ENCODE measurements at places on chromosomes 4 and X.

DNA sequence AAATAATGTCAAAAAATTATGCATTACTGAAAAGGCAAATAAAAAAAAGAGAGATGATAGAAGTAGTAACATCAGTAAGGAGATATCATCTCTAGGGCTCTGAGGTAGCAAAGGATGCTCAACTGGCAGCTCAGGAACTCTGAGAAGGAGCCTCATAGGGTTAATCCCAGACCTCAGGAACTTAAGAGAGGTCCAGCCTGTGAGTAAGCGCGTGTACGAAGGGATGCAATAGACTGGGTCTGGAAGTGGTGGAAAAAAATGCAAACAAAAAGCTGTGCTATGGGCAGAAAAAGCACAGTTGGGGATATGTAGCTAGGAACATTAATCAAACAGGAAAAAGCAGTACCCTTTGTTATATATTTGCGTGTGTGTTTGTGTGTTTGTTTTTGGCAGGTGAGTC, 282.0 kb downstream of the GALNTL6 start:
- no peak for DNase-seq

- DNase-seq = no peak
These were observed 12.0 kb upstream of the TNIP2 start for GRCh38 chr4:2768124-2768523.

GRCh38 chrX:43423876-43424275, 232.2 kb upstream of the MAOA start:
- no peak for DNase-seq

DNA sequence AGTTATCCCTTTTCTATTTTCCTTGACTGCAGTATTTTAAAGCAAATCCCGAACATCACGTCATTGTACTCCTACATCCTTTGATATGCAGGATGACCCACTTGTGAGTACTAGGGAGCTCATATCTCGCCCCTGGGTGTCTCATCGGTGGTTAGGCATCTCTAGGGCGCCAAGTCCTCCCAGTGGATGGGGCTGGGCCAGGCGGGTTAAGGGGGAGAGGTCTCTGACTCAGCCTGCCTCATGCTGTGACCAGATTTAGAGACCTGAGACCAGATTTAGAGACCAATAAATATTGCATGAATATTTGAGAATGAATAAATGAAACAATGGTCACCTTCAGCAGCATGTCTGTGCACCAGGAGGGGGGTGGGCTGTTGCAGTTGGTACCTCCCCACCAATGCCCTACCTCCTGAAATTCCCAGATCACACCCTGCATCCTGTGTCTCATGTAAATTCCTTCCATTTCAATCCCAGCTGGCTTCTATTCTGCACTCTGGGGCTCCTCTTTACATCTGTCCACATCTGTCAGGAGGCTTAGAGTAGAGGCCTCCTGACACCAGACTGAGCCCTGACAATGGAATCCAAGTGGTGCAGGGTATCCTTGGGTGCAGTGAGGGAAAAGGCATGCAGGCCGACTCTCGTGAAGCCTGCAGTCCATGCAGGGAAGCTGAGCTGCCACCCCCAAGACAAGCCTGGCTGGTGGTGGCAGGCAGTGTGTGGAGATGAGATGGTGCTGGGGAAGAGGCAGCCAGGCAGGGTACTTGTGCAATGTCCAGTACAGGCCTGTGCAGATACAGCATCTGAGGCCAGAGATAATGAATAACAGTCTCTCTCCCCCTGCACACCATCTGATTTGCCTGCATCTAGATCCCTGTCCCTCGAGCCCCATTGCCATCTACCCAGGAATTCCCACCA, 5.2 kb downstream of the APLN start:
- DNase-seq = no peak

DNA sequence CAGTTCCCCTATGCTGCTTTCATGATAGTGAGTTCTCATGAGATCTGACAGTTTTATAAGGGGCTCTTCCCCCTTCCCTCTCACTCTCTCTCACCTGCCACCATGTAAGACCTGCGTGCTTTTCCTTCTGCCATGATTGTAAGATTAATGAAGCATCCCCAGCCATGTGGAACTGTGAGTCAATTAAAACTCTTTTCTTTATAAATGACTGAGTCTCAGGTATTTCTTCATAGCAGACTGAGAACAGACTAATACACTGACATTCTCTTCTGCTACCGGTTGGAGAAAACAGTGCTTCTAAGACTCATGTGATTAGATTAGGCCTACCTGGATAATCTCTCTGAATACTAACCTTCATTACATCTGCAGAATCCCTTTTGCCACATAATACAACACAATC, 45.4 kb upstream of the TRPC5OS start:
- DNase-seq = no peak

DNA sequence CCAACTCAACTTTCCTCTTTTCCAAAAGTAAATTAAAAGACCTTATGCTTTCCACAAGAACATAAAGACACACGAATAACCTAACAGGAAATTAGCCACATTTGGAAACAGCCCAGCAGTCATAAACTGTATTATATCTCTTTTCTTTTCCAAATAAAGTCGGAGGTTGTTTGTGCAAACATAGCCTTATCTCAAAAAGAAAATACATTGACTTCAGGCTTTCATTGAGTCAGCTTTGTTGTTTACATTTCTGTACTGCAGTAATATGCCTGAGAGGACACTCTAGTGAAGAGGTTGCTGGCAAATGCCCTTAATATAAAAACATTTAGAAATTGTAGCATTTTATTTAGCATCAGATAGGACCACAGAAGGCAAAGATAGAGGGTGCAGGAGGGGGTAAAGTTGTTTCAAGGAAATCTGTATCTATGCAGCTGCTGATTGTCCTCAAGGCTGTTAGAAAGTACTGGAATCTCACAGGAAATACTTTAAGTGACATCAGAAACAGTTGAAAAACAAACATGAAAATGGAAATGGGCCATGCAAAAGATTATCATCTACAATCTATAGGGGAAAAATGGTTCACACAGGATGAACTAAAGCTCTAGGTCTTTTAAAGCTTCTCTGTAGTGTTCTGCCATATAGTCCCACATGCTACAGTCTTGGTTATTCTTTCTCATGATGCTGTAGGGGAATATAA, 14.5 kb downstream of the LNX1 start:
- no peak for DNase-seq

- DNase-seq = peak; percentile 55
These were observed 292.5 kb downstream of the CHIC1 start for GRCh38 chrX:73855546-73855945.

GRCh38 chr4:8236920-8237195, 32.7 kb upstream of the HTRA3 start:
- DNase-seq = no peak

GRCh38 chr4:125041372-125041930, 273.3 kb upstream of the FAT4 start:
- DNase-seq = no peak

DNA sequence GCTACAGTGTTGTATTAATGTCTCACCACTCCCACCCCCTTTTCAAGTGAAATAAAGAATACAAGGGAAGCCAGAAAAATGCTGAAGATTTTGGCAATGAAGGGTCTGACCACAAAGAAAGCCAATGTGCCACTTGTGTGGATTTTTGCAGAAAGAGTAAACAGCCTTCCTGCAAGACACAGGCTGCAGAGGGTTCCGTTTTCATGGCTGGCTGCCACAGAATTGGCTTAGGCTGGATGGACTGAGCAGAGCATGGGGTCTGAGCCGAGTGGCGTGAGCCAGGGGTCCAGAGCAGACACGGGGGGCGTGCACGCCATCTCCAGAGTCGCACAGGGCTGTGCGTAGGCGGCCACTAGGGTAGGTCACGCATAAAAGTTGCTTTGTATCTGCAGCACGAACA, 69.2 kb downstream of the MTNR1A start:
- no peak for DNase-seq

- no peak for DNase-seq
These were observed 29.8 kb upstream of the KLF3 start for GRCh38 chr4:38634047-38634759.

DNA sequence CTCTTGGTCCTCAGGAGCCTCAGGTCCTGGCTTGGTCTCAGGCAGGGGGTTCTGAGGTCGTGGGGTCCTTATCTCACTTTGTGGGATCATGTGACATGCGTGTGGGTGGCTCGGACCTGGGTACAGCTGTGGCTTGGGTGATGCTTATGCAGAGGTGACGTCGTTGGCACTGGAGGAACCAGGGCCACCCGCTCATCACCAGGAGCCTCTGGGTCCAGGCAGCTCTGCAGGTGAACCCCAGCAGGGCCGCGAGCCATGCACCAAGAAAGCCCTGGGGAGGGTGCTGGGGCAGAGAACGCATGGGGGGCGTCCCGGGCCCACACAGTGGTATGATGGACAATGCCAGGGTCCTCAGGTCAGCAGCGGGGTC, 8.7 kb downstream of the ATP5ME start:
- DNase-seq = no peak

DNA sequence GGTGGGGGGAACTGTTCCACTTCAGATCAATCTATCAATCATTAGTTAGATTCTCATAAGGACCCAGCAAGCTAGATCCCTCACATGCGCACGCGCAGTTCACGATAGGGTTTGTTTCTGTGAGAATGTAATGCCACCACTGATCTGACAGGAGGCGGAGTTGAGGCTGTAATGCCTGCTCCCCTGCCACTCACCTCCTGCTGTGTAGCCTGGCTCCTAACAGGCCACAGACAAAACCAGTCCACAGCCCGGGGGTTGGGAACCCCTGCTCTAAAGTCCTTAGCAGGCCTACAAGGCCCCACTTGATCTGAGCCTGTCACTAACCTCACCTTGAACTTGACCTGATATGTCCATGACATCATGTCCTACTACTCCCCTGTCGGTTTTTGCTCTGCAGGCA, 30.3 kb downstream of the ARL9 start:
- DNase-seq = no peak

DNA sequence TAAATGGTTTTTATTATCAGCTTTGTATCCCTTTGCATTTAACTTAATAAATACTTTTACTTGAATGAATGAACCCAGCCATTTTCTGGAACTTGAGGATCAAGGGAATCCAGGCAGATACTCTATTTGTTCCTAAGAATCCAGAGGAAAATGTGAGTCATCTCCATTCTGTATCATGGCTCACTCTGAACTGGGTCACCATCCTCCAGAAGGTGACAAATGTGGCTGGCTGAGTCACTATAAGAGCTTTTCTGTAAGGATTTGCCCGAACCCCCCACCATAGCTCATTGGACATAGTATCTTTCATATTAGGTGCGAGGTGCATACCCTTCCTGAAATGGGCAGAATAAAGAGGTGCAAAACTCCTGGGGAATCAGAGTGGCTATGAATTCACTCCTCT, 25.8 kb downstream of the RTL9 start:
- no peak for DNase-seq

DNA sequence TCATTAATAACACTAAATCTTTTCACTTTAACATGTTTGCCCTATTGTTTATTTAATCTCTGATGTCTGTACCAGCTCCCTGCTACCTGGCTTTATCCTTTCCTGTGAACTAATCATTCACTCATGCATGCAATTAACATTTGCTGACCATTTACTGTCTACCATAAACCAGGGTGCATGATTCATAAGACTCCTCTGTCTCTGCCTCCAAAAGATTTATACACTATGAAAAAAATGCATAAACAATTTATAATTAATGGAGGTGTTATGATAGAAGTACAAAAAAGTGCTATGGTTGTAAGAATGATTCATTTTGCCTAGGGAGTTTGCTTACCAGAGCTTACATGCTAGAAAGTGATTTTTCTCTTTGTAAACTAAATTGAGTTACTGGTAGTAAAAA, 24.5 kb upstream of the CPEB2 start:
- no peak for DNase-seq

- DNase-seq = no peak
These were observed 12.5 kb downstream of the IRF2 start for GRCh38 chr4:184461711-184462441.

DNA sequence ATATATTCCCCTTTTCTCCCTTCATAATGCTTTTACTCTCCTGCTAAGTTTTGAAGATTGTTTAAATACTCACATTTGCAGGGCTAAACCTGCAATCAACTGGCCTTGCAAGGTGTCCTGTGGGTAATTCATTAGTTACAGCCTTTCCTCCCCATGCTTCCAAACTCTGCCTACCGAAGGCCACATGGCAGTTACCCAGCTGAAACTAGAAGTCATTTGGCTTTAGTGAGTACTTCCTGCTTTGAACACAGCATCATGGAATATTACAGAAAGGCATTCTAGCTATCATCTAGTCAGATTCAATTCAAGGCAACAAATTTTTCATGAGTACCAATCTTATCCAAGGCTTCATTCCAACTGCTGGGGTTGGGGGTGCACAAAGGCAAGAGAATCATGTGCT, 55.6 kb downstream of the SRPX start:
- no peak for DNase-seq

DNA sequence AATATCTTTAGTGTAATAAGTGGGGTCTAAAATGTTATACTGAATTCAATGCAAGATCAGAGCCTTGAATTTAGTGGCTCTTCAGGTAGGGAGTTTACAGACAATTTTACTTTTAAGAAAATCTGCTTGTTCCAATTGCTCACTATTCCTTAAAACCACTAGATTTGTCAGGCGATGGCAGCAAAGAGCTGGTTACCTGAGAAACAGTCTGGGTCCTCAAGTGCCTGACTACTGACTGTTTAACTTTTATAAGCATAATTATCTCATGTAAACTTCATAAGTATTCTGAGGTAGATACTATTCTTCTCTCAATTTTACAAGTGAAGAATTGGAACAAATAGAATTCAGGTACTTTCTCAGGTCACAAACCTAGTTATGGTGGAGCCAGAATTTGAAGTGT, 84.3 kb downstream of the RRAGB start:
- DNase-seq = no peak

- no peak for DNase-seq
These were observed 60.0 kb downstream of the SMC1A start for GRCh38 chrX:53362449-53362848.

DNA sequence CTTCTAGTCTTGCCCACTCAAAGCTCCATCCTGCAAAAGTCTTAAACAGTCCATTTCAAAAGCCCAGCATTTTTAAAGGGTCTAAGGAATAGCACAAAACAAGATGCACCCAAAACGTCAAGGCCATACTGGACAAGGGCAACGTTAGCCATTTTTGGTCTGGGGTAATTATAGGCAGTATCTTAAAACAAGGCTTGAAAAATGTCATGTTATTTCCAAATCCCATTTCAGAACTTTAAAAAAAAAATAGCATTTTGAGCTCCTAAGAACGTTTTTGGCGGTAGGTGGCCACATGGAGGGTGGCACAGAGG, 584 bp upstream of the TMEM165 start:
- no peak for DNase-seq

GRCh38 chr4:86386817-86387415, 27.1 kb upstream of the MAPK10 start:
- DNase-seq = no peak

DNA sequence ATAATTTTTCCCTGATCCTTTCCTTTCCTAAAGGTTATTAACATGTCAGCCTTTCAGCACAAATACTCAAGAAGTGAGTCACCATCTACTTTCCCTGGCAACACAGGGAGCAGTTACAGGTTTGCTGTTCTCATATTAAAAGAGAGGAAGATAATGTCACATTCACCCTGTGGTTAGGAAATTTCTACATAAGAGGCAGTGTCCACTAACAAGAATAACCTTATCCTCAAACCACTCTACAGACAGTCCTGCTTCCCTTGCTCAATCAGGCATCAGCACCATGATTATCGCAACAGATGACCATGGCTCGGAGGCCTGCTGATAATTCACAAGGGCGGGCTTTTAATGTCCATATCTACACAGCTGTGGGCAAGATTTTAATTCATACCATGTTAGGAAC, 30.9 kb downstream of the RNF150 start:
- no peak for DNase-seq

GRCh38 chr4:4392501-4393183, 5.7 kb downstream of the NSG1 start:
- no peak for DNase-seq

- DNase-seq = no peak
These were observed 1174.4 kb upstream of the PCDH10 start for GRCh38 chr4:131974730-131975129.

Data from activated CD4-positive, CD25-positive, alpha-beta regulatory T cell treated with anti-CD3 and anti-CD28 coated beads, Interleukin-2, amount 50 U/mL, for 72 hours (primary cell).